ENCODE measurements at places on chromosomes 2 and 18.

- DNase-seq, result no peak
Measured at GRCh38 chr2:186697536-186697935, 3.7 kb downstream of the FAM171B start.

GRCh38 chr2:47459021-47459420, 56.1 kb downstream of the MSH2 start:
- DNase-seq, result no peak

- DNase-seq, result no peak
Measured at GRCh38 chr18:58756148-58756547, 84.9 kb downstream of the MALT1 start.

- no peak for DNase-seq
Measured at GRCh38 chr18:13181765-13182164, 36.8 kb upstream of the LDLRAD4 start.

DNA sequence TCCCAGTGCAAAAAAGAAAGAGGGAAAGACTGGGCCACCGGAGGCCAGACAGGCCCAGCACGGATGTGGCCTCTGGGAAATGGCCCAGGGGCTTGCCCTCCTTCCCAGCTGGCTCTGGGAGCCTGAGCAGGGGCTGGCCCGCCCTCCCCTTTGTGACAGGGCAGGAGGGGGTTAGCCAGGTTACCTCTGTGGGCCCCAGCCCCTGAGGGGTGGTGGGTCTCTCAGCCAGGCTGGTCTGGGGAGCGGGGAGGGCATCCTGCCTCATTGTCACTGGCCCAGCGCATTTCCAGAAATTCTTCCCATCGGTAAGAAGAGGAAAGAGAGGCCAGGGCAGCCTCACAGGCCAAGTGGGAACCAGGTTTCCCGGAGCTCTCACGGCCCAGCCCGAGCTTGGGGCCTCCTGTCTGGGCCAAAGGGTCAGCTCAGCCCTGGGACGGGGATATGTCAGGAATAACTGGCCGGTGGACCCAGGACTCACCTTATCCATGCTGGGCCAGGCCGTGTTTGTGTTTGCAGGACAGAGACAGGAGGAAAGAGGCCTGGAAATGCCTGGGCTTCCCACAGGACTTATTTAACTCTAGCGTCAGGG, 182.2 kb downstream of the ZFP36L2 start:
- DNase-seq, result no peak

DNA sequence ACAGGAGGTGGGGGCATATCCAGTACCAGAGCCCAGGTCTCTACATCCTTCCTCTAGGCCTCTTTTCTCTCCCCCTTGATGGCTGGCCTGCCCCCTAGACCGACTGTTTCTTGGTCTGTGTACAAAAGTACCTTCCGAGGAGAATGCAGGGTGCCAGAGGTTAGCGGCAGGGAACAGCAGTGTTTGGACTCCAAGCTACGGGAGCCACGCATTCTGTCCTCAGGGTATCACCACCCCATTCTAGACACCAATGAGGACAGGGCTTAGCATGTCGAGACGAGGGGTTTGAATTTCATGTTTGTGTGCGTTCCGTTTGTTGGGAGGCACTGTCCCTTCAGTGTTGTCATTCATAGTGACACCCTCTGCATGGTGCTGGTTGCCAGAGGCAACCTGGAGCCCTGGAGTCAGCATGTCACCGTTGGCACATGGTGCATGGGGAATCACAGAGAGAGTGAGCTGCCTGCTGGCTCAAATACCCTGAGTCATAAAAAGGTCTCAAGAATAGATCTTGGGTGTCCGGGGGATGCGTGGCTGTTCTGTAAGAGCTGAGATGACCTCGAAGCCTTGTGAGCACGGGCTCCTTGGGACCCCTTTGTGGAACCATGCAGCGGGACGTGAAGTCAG, 57.2 kb upstream of the LDLRAD4 start:
- DNase-seq, result peak; percentile 27

DNA sequence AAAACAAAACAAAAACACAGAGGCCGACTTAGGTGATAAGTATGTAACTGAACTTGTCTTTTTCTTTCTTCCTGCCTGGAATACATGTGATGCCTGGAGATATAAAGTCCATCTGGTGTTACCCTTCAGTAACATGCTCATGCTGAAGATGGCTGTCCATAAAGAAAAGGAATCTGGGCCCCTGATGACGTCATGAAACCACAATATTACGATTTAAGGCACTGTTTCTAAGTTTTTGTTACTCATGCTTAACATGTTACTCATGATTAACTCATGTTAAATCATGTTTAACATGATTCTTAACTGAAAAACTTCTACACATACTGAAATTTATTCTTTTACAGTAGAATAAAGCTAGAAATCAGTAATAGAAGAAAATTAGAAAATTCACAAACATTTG, 49.0 kb downstream of the STRADB start:
- no peak for DNase-seq

Data from DMS53 (cell line).